ENCODE measurements at places on chromosomes 5 and 9.
A peak's percentile ranks its signal among the peaks of the same experiment; 100 is the strongest.

DNA sequence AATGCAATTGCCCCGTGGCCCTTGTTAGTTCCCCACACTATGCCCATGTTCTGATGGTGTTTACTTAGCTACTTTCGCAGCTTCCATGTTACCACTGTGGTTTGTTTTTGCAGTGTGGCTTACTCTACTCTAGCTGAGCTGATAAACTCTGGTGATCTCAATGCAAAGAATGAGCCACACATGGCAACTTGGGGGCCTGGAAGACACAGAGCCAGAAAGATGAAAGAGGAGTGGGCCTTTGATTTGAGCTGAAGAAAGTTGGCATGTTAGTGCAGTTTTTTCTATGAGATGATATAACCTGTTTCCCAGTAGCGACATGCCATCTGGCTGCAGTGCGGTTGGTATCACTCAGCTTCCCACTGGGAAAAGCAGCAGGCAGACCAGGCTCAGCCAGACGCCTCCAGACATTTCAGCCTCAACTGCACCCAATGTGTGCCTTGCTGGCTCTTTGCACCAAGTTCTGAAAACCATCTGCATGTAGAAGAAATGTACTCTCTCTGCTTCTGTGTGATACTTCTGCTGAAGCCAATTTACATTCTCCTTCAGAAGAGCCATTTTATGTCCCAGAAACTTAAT is 329.4 kb downstream of the ARHGEF28 start:
- no peak for DNase-seq

GRCh38 chr5:83388608-83389007 is 82.9 kb upstream of the VCAN start:
- no peak for DNase-seq

- peak; percentile 9 for DNase-seq
Observed at GRCh38 chr9:127013597-127013996, 99.0 kb downstream of the RALGPS1 start.

DNA sequence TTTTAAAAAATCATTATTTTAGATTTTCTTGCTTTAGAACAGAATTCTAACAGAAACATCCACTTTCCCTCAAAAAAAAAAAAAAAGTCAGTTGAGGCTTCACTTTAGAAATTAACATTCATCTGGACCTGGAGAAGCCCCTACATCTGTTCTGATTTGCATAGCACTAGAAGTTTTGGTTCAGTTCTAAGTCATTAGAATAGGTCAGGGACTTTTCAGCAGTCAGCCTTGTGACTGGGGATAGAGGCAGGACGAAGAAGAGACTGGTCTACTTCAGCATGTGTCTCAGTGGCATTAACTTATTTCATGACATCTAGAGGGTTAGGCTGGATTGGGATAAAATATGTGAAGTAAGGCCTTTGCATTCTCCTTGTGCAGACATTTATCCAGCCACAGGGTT is 215.8 kb upstream of the DAB2 start:
- no peak for DNase-seq

GRCh38 chr9:81558091-81558830 is 131.1 kb downstream of the TLE1 start:
- peak; percentile 79 for DNase-seq

DNA sequence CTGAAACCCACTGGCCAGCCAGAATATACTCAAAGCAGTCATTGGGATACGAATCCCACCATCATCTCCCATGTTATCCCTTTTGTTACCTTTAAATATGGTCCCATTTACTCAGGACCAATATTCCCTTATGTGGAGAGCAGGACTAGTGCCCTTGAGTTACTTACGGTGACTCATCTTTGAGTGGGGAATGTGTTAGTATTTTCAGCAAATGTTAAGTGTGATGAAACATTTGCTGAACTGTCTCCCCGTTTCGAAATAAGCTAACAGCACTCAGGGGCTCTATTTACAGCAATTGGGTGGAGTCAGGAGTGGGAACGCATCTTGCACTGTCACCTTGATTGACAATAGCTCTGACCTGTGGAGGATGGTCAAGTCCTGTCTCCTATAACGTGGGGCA is 67.4 kb downstream of the CTSL start:
- DNase-seq = peak; percentile 84

DNA sequence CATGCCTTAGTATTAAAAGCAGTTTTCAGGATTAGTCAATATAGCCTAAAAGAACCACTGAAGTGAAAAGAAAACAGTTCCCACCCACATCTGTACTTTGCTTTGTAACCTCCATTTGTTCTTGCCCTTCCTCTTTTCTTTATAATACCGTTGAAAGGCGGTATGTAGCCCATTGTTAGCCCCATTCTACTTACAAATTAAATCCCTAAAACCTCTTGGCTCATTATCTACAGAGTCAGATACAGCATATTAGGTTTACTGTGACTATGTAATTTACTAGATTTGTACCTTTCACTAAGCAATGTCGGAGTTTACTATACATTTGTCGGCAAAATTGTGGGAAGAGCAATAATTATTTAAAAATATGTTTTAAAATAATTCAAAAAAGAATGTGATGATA is 17.3 kb downstream of the ALDH1A1 start:
- no peak for DNase-seq

- DNase-seq = peak; percentile 13
Observed at GRCh38 chr5:93909356-93909755, 168.0 kb upstream of the POU5F2 start.

DNA sequence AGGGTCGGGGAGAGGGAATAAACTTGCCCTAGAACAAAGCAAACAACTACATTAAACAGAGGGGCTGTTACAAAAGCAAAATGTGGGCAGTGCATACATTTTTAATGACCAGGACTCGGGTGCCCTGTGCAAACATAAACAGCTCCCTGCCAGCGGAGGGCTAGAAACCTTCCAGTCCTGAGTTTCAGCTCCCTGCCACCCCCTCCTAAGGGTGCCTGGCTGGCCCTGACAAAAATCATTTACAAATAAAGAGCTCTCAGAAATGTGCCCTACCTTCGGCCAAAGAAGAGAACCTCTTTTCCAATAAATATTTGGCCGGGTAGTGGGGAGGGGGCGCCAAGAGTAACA is 29.5 kb downstream of the FOXD1 start:
- DNase-seq = no peak

DNA sequence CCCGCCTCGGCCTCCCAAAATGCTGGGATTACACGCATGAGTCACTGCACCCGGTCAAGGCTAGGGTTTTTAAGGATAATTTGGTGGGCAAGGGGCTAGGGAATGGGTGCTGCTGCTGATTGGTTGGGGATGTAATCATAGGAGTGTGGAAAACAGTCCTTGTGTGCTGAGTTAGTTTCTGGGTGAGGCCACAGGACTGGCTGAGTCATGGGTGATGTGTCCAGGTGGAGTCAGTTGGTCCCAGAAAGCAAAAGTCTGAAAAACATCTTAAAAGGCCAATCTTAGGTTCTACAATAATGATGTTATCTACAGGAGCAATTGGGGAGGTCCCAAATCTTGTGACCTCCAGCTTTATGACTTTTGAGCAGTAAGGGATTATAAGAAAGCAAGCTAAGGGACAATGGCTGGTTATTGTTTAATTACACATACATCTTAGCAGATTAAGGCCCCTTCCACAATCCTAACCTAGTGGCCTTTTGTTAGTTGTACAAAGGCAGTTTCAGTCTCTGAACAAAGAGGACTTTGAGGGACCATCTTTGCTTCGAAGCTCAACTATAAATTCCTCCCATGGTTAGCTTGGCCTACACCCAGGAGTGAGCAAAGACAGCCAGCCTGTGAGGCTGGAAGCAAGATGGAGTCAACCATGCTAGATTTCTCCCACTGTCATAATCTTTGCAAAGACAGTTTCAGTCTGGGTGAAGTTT is 5.5 kb upstream of the AOPEP start:
- DNase-seq = peak; percentile 71

GRCh38 chr9:112086627-112087026 is 88.5 kb downstream of the SUSD1 start:
- DNase-seq = peak; percentile 43

DNA sequence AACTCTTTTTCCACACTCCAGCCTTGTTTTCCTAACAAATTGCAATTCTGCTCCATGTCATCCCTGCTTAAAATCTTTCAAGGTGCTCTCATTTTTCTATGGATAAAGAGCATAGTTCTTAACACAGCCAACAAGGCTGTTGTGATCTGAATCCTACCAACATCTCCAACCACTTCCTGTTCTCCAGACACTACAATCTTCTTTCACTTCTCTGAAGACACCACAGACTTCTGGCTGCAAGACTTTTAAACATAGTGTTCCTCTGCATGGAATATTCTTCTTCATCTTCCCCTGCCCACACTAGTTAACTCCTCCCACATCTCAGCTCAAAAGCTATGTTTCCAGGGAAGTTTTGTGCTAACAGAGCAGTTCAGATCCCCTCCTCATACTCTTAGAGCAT is 404.8 kb downstream of the MAN2A1 start:
- DNase-seq = no peak
